Heart left ventricle (tissue), 16 donors: ENCODE measurements at places on chromosomes 3 and 15. TPM values are rescaled to one million over a fixed set of nuclear protein-coding genes. Genes with fewer than 3 reads are reported as not detected.

The TIGIT gene
- total RNA-seq: not detected

The SV2B gene
- total RNA-seq: 12.5 TPM

The MAP6D1 gene
- total RNA-seq: 3.5 TPM

The ST3GAL6 gene
- total RNA-seq: 67.7 TPM

The DNAH1 gene
- total RNA-seq: 5.3 TPM

The TNFSF10 gene
- 22.4 TPM for total RNA-seq

The VEPH1 gene
- not detected for total RNA-seq

The TRIM42 gene
- not detected for total RNA-seq

The CYP8B1 gene
- not detected for total RNA-seq

The SOX14 gene
- not detected for total RNA-seq

The CAND2 gene
- 75.1 TPM for total RNA-seq

The GOLGA8A gene
- total RNA-seq: 16.5 TPM

The CASR gene
- total RNA-seq: not detected

The POLQ gene
- 0.84 TPM for total RNA-seq

The KCTD6 gene
- 6.3 TPM for total RNA-seq

The KBTBD8 gene
- 6.4 TPM for total RNA-seq
